ENCODE measurements at places on chromosomes 1 and 21.

DNA sequence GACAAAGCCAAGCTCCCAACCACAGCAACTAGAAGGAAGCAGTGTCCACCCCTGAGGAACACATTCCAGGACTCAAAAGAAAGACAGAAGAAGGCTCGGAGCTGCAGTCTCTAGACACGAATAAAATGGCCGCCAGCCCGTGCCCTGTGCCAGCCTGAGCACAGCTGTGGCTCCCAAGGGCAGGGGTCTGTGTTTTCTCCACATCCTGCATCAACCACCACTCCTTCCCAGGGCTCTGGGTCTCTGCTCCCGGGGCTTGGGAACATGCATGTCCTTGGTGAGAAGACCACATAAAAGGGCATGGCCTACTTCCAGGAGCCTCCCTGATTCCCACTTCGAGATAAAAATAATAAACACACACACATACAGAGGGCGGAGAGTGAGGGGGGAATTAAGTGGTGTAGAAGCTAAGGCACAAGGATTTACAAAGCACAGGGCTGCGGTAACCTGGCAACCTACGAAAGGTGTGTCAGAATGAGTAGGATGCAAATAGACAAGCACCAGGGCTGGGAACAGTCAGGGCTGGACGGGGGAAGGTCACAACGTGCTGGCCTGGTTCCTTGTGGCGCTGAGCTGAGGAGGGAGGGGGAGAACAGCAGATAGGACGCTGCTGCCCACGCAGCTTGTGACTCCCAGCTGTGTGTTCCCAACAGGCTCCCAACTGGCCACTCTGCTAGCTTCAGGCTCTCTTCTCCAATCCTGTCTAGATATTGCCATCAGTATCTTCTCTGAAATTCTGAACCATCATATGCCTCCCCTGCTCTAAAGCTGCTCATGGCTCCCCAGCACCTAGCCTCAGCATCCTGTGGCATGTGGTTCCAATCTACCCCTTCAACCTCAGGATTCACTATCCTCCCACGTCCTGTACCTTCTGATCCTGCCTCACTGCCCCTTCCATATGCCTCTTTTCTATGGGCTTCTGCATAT is 72.5 kb downstream of the CD34 start:
- DNase-seq = no peak

DNA sequence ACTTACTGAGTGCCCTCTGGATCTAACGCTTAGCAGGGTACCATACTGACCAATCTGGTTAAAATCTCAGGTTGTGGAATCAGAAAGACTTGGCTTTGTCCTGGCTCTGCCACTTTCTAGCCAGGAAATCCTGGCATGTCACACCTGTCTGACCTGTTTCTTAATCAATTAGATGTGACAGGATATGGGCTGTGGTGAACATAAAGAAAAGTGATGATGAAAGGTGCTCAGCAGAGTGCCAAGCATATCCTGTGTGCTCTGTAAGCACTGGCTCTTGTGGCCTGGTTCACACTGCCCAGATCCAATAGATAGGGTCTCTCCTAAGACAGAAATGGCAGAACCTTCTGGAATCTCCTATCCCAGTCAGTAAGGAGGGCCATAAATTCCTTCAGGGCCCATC is 53.9 kb downstream of the PHC2 start:
- no peak for DNase-seq

DNA sequence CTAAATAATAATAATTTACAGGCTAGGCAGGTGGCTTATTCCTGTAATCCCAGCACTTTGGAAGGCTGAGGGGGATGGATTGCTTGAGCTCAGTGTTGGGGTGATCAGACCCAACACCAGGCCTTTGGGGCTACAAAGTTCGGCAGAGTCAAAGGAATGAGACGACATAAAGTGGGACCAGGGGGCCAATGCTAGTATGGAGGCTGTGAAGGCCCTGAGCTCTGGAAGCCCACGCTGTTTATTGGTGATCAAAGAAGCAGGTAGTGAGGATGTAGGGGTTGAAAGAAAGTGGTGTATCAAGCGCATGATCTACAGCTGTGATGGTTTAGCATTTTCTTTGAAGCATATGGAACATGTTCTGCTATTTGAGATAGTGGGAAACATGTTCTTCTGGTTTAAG is 5.6 kb downstream of the BTBD8 start:
- no peak for DNase-seq

DNA sequence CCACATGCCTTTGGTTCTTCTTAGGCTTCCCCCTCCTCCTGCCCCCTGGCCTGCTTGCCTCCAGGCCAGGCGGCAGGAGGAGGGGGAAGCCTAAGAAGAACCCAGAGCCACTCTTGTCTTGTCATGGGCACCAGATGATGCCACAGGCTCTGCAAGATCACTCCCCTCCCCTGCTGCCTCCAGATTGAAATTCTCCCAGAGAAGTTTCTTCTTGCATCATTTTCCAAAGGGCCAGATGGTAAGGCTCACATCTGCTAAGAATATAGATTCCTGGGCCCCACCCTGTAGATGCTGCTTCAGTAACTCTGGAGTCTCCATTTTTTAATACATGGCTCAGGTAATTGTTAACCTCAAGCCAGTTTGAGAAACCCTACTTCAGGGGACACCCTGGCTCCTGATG is 60.8 kb downstream of the FAM163A start:
- no peak for DNase-seq

GRCh38 chr1:81493102-81493869 is 307.4 kb upstream of the ADGRL2 start:
- no peak for DNase-seq

DNA sequence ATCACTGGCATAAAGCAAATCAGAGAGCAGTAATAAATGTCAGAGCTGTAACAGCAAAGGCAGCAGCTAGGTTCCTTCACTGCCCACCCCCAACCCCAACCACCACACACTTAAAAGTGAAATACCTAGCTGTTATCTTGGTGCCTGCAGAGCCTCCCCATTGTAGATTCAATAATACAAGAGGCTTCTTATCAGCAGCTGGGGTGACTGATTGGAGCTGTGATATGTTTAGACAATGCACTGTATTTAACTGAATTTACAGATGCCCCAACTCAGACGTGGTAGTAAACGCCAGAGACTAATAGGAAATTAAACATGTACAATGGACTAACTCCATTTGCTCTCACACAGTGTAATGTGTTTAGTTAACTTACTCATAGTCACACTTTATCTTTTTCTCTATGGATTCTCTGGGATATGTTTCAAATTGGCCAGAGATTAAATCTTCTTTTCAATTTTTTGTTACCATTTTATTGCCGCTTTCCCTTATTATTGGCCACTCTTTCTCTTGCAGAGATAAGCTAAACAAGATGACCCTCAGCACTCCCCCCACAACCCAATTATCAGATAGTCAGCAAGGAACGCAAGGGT is 117.1 kb downstream of the ESRRG start:
- DNase-seq = no peak

GRCh38 chr1:192615055-192615454 is 20.9 kb upstream of the RGS13 start:
- no peak for DNase-seq

GRCh38 chr1:32981003-32981901 is 16.6 kb upstream of the RNF19B start:
- peak; percentile 15 for DNase-seq

DNA sequence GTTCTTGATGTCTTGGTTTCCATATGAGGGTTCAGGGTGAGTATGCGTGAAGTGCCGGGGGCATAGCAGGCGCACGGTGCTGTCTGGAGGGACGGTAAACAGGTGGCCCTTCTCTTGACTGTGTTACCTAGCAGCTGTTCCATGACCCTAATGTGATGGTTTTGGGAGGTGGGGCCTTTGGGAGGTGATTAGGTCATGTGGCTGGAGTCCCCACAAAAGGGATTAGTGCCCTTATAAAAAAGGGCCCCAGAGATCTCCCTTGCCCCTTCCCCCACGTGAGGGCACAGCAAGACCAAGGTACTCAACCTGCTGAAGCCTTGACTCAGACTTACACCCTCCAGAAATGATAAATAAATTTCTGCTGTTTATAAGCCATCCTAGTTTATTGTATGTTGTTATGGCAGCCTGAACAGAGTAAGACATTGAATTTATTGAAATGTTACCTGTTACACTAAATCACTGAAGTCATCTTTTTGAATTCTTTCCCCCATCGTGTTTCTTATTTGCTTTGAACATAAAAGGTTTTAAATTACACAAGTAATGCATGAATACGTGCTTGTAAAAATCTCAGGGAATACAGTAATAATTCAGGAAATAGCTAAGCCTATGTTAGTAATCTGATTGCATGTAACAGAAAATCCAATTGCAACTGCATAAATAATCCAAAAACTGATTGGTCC is 15.6 kb downstream of the TRAPPC10 start:
- DNase-seq = no peak

GRCh38 chr1:87592156-87592555 is 263.5 kb downstream of the LMO4 start:
- DNase-seq = no peak

- DNase-seq = no peak
These were observed 53.1 kb downstream of the XCL1 start for GRCh38 chr1:168629466-168629865.

- DNase-seq = no peak
These were observed 50.8 kb downstream of the TGFB2 start for GRCh38 chr1:218395916-218396315.

DNA sequence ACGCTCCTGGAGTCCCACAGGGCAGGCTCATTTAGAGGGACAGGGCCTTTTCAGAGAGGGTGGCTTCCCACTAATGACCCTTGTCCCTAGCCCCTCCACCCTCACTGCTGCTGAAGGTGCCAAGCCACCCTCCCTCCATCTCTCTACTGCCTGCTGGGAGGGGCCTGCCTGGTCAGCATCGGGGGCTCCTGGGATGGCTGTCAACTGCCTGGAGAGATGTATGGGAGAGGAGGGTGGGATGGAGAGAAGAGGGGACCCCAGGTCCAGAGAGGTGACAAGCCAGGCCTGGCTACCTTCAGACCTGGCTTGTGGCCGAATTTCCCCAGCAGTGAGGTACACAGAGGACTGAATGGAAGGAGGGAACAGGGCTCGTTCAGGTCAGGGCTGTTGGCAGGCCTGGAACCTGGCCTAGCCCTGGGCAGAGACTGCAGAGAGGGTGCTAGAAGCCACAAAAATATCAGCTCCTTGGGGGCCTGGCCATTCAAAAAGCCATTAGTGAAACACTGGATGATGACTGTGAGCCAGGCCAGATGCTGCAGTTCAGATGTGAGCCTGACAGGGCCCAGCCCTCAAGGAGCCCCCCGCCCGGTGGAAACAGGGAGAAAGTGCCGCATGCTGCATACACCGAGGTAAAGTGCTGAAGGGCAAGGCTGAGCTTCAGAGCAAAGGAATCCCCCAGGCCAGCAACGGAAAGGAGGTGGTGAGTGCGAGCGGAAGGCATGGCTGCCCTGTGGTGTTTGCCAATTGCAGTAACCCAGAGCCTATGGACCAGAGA is 20.0 kb downstream of the MMEL1 start:
- no peak for DNase-seq

GRCh38 chr1:62509028-62509427 is 72.2 kb downstream of the USP1 start:
- no peak for DNase-seq

- DNase-seq = no peak
These were observed 1.4 kb upstream of the USP1 start for GRCh38 chr1:62435231-62436038.

DNA sequence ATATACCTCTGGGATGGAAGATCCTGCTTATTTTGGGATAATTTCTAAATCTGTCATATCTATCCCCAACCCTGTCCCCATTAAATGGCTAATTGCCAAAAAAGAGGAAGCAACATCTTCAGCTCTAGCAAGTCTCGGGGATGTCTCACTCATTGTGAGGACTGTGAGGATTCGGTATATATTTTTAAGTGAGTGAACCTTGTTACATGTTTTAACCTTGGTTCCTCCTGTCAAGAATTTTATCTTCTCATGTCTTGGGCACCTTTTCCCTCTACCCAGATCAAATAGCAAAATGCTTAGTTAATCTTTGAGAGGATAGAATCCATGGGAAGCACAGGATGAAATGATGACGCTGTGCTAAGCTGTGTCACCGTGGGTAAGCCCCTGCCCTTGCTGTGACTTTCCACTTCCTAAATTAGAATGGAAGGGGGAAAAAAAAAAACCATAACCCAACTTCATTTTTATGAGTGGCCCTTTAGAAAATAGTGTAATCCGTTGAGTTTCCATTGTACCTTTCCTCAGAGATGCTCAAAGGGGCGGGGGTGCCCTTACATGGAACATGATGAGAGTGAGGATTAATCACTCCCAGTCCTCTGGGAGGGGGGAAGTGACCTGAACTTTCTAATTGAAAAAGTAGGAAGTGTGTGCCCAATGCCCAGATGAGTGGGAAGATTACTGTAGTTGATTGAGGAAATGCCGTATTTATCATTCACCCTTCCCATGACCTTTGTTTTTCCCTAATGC is 7.6 kb downstream of the ATP1A1 start:
- no peak for DNase-seq

DNA sequence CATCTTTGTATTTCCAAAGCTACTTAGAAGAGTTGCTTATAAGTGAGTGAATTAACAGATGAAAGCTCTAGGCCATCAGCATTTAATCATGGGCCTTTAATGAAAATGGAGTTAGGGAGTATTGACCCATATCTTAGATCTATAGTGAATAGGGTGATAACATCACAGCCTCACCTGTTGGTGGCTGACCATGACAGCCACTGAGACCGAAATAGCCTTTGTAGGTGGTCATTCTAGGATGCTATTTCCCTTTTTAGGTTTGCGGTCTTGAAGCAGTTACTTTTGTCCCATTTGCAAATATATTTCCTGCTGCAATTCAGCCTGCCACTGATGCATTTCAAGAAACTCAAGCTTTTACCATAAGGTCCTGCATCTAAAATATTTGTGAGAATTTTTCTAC is 410.1 kb upstream of the LYPLAL1 start:
- DNase-seq = no peak

DNA sequence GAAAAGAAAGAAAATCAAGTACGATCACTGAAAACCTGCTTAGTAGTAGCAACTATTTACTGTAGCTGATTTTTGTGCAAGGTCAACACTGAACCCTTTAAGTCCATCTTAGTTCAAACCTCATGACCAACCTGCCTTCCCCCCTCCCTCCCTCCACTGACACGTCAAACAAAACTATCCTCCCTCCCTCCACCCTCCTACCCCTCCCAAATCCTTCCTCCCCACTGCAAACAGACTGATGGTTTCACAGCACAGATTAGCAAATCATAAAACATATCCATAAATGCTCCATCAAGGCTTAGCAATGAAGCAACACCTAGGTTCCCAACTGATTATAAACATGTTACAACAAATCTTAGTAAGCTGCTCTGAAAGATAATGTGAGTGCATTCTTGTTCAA is 164.3 kb upstream of the GREM2 start:
- DNase-seq = no peak

GRCh38 chr1:155130272-155131006 is 2.8 kb downstream of the EFNA1 start:
- DNase-seq = no peak

GRCh38 chr1:177131723-177132122 is 32.8 kb downstream of the ASTN1 start:
- DNase-seq = no peak

DNA sequence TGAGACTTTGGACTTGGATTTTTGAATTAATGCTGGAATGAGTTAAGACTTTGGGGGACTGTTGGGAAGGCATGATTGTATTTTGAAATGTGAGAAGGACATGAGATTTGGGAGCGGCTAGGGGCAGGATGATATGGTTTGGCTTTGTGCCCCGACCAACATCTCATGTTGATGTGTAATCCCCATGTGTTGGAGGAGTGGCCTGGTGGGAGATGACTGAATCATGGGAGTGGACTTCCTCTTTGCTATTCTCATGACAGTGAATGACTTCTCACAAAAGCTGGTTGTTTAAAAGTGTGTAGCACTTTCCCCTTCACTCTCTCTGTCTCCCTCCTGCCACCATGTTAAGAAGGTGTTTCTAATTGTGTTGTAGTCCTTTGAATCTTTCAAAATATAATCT is 9.3 kb upstream of the PHGDH start:
- DNase-seq = no peak

- no peak for DNase-seq
These were observed 389.0 kb upstream of the USP24 start for GRCh38 chr1:55604179-55604578.
